ENCODE measurements at places on chromosomes 3 and 15.
A peak's percentile ranks its signal among the peaks of the same experiment; 100 is the strongest.

GRCh38 chr15:90126596-90127435 lies 24.5 kb upstream of the IDH2 start:
- DNase-seq = no peak

GRCh38 chr3:16052964-16053363 lies 121.5 kb upstream of the GALNT15 start:
- DNase-seq = no peak

DNA sequence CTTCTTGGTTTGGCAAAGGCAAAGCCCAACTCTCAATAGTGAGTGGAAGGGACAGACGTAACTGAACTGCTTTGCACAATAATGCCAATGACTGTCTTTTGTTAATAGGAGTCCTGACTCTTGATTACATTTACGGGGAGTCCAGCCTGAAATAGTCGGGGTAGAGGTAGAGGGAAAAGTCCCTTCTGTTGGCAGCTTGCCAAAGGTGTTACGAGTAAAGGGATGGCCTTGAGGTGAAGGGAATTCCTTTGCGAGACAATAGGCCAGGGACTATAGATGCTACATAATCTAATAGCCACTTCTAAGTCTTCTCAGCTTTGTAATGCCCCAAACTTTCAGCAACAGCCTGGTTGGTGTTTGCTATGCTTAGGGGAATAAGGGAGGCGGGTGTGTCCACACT lies 2.2 kb upstream of the SENP2 start:
- DNase-seq = no peak

DNA sequence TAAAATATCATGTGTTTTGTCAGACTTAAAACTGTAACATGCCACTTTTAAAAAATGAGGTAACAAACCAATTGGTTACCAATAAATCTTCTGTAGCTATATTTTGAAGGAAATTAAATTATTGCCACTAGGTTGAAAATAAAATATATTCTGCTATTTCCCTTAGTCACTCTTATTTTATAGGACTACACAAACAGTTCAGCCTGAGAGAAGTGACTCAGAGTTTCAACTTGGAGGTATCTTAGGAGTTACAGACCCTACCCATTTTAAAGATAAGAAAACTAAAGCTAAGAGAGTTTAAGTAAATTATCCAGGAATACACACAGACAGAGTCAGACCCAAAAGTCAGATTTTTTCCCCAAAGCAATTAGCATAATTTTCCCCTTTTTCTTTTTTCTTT lies 65.1 kb downstream of the PIK3CB start:
- DNase-seq = no peak

DNA sequence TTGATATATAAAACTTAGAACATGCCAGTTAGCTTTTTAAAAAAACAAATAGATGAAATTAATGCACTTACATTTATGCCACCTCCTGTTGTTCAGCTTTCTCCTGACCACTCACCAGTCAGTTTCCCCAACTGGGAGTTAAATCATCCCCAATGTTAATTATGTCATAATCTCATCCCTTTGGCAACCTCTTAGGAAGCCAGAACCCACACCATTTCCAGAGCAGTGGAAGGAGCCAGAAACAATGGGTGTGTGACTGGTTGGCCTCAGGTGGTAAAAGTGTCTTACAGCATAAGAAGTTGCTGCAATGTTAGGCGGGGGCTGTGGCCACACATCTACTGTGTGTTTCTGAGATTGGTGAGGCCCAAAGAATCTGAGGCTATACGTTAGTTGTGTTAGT lies 46.5 kb upstream of the MITF start:
- DNase-seq = no peak

GRCh38 chr3:86785386-86785785 lies 205.6 kb downstream of the VGLL3 start:
- DNase-seq = no peak

DNA sequence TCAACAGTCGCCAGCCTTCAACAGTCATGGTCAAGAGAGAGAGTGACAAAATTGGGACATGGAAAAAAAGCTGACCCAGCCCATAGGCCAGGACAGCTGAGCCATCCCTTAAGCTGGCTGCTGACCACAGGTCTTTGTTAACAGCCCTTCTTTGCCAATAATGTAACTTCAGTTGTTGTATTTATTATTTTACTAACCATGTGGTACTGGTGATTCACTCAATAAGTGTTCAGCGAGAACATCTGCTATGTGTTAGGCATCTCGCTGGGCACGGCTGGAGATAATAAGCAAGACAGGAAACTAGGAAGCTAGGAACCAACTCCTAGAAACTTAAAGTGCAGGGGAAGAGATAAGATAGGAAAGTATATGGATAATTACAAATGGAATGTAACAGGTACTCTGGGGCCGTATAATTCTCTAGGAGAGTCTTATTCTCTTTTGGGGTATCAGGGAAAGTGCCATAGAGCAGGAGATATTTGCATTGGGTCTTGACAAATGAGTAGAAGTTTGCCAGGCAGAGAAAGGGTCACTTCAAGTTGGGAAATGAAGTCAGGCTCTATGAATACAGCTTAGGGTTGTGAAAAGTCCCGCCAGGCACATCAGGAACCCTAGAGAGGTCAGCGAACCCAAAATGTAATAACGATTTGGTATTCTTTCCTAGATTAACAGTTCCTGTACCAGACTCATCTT lies 84.0 kb upstream of the TRA2B start:
- peak; percentile 93 for DNase-seq

DNA sequence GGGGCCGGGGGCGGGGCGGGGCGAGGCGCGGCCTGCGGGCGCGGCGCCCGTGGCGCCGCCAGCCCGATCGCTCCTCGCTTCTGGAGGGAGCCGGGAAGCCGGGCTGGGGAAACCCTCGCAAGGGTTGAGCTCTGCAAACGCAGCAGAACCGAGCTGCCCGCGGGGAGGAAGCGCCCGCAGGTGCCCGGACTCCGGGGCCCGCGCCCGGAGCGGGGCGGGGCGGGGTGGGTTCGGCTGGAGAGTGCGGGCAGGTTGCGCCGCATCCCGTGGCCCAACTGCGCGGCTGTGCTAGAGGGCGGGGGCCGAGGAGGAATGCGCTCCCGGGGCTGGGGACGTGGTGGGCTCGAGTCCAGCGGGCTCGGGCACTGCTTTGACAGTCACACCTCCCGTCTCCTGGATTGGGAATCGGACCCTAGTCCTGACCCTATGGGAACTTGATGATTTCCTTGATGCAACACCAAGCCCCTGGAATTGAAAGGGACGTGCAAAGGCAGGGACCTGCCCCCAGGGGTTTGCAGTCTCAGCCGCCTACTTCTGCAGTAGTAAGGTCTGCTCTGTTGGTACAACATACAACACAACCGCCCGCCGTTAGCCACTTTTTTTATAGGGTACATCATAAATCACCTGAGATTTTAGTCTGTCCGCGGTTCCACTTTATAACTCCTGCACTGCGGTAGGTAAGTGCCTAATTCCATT lies 34.3 kb downstream of the ZBTB38 start:
- DNase-seq = no peak
